Hypothalamus (tissue), 51 donors: ENCODE measurements at places on chromosomes 4 and X.
A peak's percentile ranks its signal among the peaks of the same experiment; 100 is the strongest.

- DNase-seq: no peak
Observed at GRCh38 chr4:121138039-121138825, 25.9 kb downstream of the TNIP3 start.

- DNase-seq: no peak
Observed at GRCh38 chr4:169315530-169316343, 45.0 kb upstream of the SH3RF1 start.

GRCh38 chr4:1480720-1481119 lies 74.5 kb upstream of the NKX1-1 start:
- DNase-seq: no peak

DNA sequence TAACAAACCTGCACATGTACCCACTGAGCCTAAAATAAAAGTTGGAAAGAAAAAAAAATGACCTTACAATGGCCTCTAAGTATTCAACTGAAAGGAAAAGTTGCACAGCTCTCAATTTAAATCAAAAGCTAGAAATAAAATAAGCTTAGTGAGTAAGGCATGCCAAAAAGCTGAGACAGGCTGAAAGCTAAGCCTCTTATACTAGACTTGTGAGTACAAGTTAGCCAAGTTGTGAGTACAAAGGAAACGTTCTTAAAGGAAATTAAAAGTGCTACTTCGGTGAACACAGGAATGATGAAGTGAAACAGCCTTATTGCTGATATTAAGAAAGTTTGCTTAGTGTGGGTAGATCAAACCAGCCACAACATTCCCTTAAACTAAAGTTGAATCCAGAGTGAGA lies 707.9 kb upstream of the PITX2 start:
- DNase-seq: no peak

- DNase-seq: no peak
Observed at GRCh38 chrX:125395626-125396025, 76.0 kb downstream of the TEX13C start.

GRCh38 chrX:111867236-111867635 lies 8.7 kb upstream of the TRPC5OS start:
- no peak for DNase-seq

GRCh38 chr4:742742-743311 lies 37.2 kb downstream of the PCGF3 start:
- DNase-seq: peak; percentile 27

- no peak for DNase-seq
Observed at GRCh38 chr4:11634283-11634682, 205.6 kb upstream of the HS3ST1 start.

DNA sequence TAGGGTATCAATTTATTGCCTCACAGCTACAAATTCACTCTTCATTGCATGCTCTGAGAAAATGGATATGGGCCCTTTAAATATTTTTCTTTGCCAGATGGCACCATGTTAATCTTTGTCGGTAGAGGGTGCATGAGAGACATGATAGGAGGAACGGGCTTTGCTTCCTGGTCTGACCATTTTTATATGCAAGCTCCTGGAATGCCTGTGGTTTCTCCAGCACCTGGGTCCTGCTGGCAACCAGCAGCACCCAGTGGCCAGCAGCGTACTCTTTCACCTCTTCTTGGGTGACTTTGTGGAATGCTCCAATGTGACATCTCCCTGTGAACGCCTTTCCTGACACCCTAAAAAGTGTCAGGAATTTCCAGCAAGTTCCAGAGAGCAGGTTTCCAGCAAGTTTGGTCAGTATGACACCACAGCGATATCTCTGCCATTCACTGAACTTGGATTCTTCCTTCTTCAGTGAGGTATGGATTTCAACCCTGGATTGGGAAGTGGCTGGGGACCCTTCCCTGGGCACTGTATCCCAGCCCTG lies 140.3 kb upstream of the PGRMC2 start:
- DNase-seq: no peak

DNA sequence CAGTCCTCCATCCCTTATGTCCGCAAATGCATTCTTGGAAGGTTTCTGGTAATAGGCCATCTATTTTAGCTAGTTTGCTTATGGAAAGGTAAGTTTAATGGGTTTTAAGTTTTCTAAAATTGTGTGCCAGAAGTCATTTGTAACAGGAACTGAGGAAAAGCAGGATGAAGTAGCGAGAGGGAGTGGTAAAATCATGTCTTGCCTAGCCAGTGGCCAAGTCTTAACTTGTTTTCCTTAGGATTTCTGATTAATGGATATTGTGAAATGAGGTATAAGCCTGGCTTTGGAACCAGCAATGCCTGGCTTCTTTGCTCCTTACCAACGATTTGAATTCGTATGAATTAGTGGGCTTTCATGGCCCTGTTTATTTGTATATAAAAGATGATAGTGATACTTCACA lies 7.3 kb downstream of the SEC24B start:
- DNase-seq: no peak

GRCh38 chrX:109793191-109793590 lies 60.1 kb upstream of the ACSL4 start:
- no peak for DNase-seq

DNA sequence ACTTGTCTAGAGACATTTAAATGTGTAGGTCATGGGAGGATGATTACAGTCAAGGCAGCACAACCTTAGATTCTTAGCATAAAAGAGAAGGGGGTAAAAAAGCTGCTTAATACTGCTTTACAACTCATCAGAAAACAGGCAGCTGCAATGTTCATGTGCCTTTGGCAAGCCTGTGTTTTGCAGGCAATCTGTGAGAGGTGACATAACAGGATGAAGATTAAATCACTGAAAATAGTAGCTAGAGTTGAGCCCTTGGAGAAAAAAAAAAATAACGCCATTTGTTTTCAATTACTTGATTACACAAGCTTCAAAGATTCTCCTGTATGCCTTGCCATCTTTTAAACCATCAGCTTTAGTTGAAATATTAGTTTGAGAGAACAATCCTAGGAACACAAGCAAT lies 847.6 kb upstream of the LCORL start:
- no peak for DNase-seq

DNA sequence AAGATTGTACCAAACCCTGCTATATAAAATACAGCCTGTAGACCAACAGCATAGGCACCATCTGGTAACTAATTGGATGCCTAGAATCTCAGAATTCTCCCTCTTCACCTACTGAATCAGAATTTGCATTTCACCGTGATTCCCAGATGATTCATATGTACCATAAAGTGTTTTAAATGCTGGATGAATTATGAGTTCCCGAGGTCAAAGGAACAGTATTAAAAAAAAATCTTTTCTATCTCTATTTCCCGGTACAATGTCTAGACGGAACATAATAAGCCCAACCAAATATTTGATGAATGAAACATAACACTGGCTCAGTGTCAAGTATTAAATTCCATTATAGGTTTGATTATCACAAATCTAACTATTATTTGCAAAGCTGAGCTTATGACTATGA lies 280.0 kb downstream of the ANKRD50 start:
- DNase-seq: no peak

DNA sequence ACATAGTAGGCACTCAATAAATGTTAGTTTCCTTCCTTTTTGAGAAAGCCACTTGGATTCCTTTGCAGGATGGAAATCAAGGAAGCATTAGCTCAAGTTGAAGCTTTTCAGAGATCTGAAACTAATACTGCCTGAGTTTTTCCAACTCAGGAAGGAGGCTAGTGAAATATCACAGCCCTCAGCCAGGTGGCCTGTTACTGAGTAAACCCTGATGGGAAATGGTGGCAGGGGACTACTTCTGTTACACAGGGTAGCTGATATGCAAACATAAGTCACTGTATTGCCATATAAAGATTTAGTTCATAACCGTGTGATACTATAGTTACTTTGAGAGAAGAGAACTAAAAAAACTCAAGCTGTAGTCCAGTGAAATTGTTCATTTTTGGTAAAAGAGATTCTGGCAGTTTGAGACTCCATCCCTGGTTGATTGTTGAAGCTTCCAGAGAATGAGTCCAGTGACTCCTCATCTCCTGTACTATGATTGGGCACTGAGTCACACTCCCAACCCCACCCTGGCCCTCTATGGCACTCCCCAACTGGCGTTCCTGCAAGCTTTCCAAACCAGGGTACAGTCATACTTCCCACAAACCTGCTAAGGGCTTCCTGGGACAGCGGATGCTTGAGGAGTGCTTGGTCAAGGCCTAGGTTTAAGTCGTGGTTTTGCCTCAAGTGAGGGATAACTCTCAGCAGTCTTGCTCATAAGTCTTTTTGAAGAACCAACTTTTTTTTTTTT lies 81.8 kb downstream of the MID1IP1 start:
- DNase-seq: no peak

DNA sequence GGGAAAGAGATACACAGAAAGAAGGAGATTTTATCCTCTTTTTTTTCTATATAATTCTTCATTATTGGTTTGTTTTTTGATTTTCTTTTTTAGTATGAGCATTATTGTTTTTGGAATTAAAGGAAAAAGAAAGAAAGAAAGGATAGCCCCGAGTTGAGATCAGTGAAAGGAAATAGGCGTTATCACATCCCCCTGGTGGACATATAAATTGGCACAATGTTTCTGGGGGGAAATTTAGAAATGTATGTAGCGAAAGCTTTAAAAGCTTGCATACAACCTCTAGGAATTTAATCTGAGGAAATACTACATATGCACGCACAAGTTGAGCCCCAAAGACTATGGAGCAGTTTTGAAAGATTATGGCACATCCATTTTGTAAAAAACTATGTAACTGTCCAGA lies 226.3 kb upstream of the LDB2 start:
- no peak for DNase-seq

- no peak for DNase-seq
Observed at GRCh38 chrX:40145001-40145922, 47.5 kb upstream of the BCOR start.

- DNase-seq: no peak
Observed at GRCh38 chr4:40367451-40367850, 32.3 kb downstream of the CHRNA9 start.

GRCh38 chr4:93777081-93777460 lies 51.5 kb upstream of the ATOH1 start:
- DNase-seq: no peak

DNA sequence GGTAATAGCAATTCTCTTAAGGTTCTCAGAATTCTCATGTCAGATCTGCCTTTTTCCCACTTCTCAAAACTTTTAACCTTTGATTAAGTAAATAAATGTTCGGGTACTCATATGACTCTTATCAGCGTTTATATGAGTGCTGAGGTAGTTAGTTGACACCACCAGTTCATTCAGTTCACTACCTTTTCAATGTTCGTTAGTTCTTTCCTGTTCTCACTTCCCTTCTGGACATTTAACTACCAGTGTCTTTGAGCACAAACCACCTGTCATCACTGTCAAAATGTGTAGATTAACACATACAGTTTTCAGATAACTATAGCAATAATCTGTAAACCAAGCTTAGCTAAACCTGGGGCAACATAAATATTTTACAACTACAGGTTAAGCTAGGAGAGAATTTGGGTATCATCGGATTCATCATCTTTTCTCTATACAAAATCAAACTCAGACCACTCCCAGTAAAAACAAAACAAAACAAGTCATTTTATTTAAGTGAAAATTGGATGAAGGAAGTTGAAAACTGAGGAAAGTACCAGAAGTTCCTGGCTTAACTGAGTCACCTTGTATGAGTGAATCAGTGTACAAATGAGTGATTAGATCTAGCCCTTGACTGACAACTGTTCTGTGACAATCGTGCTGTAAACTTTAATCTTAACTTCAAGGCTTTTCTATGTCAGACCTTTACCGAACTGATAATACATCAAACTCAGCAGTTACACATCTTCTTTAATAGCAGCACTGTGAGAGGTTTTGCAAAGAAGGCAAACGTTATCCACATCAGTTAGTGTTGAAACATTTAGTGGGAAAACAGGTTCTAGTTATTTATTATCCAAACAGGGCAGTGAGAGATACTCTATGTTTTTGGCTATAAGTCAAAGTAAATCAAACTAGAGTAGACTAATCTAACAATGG lies 41.9 kb downstream of the ARHGEF38 start:
- DNase-seq: no peak

DNA sequence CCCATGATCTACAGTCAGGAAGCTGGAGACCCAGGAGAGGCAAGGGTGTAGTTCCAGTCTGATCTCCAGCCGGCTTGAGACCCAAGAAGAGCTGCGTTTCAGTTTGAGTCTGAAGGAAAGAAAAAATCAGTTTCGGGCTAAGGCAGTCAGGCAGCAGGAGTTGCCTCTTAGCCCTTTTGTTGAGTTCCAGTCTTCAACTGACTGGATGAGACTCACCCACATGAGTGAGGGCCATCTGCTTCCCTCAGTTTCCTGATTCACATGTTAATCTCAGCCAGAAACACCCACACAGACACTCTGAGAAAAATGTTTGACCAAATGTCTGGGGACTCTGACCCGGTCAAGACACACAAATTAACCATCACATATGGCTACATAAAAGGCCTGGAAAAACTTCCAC lies 73.6 kb upstream of the ELOVL6 start:
- no peak for DNase-seq

GRCh38 chr4:92566269-92566668 lies 262.5 kb downstream of the GRID2 start:
- DNase-seq: no peak

DNA sequence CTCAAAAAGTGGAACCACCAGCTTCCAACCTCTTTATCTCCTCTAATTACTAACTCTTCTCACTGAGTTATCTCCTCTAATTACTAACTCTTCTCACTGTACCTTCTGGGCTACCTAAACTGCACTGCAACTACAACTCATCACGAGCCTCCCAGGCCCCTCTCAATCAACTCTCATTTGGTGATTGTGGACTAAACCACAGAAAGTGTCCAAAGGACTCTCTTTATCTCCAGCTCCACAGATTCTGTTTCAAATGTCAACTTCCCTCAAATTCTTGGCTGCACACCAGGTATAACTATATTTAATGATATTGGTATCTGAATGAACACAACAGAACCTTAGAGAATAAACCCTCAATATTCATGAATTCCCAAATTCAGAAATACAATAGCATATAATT lies 182.9 kb downstream of the MAML3 start:
- DNase-seq: no peak

DNA sequence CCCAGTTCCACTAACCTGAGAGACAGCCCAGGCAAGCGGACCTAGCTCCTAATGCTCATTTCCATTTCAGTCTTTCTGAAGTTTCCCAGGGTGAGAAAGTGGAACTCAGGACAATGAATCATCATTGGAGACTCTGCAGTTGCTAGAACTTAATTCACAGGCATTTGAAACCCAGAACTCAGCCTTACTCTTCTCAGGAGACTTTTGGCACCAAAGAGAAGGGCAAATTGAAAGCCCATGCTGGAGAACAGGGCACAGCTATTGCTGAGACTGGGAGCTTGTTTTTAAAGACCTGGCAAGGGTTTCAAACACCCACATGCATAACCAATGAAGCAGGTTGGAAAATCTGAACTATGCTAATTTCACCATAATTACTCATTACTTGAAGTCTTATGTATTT lies 36.0 kb downstream of the BST1 start:
- no peak for DNase-seq
